T-helper 22 cell (primary cell): ENCODE measurements at places on chromosomes 12 and 14.

GRCh38 chr12:79973801-79974200 lies 38.9 kb upstream of the PPP1R12A start:
- no peak for DNase-seq

DNA sequence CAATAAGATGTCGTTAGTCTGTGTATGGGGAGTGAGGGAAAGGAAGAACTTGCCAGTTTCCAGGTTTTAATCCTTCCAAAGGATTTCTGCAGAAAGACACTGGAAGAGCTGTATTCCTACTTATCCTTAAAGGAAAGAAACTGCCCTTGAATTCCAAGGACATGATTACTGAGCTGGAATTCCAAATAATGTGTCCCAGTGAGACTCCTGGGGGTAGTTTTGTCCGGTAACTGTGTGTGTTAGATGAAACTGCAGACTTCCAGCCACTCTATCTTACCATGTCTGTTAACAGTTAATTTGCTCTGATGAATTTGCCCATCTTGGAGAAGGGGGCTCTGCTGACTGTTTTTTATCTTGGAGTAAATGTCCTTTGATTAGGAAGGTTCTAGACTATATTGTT lies 33.0 kb downstream of the CKB start:
- no peak for DNase-seq

DNA sequence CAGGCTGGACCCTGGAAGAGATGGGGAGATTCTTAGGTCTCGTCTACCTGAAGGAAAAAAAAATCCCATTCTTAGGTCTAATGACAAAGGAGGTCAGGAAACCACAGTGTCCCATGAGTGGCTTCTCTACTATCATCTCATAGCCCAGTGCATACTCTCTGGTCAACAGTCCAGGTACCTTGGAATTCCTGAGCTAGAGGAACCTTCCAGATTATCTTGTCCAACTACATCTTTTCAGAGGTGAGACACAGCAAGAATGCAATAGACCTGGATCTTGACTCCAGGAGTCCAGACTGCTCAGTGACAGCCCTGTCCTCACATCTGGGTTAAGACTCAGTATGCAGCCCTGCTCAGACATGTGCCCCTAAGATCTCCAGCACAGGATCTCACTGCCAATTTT lies 177.5 kb upstream of the NOS1 start:
- DNase-seq = no peak

DNA sequence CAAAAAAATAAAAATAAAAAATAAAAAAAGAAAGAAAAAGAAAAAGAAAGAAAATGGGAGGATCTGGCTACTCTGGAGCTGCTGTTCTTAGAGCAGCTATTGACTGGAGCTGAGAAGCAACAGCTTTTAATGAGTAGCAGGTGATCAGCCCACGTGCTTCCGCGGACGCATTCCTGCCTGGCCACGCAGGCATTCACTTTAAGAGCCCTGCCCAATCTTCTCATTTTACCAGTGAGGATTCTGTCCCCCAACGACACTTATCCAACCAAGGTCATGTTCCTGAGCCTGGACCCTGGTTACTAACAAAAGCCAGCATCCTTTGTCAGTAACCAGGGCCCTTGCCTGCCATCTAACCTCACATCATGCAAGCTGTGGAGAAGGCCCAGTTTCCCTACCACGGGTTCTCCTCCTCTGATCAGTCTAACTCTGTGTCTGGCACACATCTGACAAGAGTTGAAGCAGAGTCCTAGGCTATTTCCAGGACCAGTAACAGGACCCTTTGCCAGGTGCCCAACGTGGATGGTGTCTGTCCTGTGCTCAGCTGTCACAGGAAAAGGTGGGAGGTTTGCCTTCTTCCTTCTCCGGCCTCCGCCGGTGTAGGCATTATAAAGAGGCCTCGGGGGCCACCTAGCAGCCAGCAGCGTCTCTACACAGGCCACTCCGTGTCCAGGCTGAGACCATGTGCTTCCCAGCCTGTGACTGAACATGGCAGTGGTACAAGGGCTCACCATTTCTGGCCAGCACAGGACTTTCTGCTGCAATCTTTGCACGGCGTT lies 60.9 kb upstream of the GPATCH2L start:
- no peak for DNase-seq
